ENCODE measurements at places on chromosomes 5 and 9. TPM values are rescaled to one million over a fixed set of nuclear protein-coding genes. Genes with fewer than 3 reads are reported as not detected.

Gene CNTFR
- polyA plus RNA-seq, result 4.7 TPM

Gene TAL2
- polyA plus RNA-seq, result 0.45 TPM

Gene LCP2
- polyA plus RNA-seq, result 3.1 TPM

Gene FBP2
- not detected for polyA plus RNA-seq

Gene TBC1D9B
- polyA plus RNA-seq, result 67.4 TPM

Gene ZFP37
- 4.8 TPM for polyA plus RNA-seq

Gene TRPM3
- 0.80 TPM for polyA plus RNA-seq

Gene HBEGF
- 3.4 TPM for polyA plus RNA-seq

Gene CCDC127
- polyA plus RNA-seq, result 4.7 TPM

Gene ISL1
- not detected for polyA plus RNA-seq

Gene EPB41L4B
- 8.3 TPM for polyA plus RNA-seq

Gene NDUFA8
- polyA plus RNA-seq, result 88.0 TPM

Gene CDK7
- polyA plus RNA-seq, result 17.2 TPM

Gene CRB2
- polyA plus RNA-seq, result 0.15 TPM

Gene SPINK6
- not detected for polyA plus RNA-seq

Gene TICAM2
- polyA plus RNA-seq, result 2.2 TPM

Gene INSL4
- polyA plus RNA-seq, result not detected

Gene PCDHGA6
- polyA plus RNA-seq, result 4.2 TPM

Gene WNT8A
- polyA plus RNA-seq, result not detected

Gene BHMT2
- polyA plus RNA-seq, result 18.4 TPM

Gene SPINK14
- not detected for polyA plus RNA-seq

Gene C5orf58
- polyA plus RNA-seq, result not detected

Gene NUTM2F
- not detected for polyA plus RNA-seq

Gene PDZD2
- polyA plus RNA-seq, result 22.7 TPM

Gene FGF18
- polyA plus RNA-seq, result 0.33 TPM

Gene WDR70
- polyA plus RNA-seq, result 27.3 TPM

Gene MLLT3
- 10.5 TPM for polyA plus RNA-seq

Gene PDCD1LG2
- polyA plus RNA-seq, result 5.0 TPM

Gene C9
- polyA plus RNA-seq, result not detected

Gene PCDHGB7
- 19.9 TPM for polyA plus RNA-seq

Gene ANKH
- 17.2 TPM for polyA plus RNA-seq

Gene C9orf50
- polyA plus RNA-seq, result 0.07 TPM

Gene SOX30
- polyA plus RNA-seq, result 0.15 TPM

Gene PHF24
- 0.42 TPM for polyA plus RNA-seq

Gene HCN1
- polyA plus RNA-seq, result not detected
